ENCODE measurements at places on chromosomes 7 and 10.

- DNase-seq, result no peak
These were observed 297.6 kb upstream of the SP8 start for GRCh38 chr7:21084286-21084685.

GRCh38 chr7:73740771-73741170 is 2.2 kb upstream of the ABHD11 start:
- no peak for DNase-seq

GRCh38 chr10:76251841-76252671 is 820.6 kb downstream of the LRMDA start:
- DNase-seq, result no peak

- no peak for DNase-seq
These were observed 82.1 kb downstream of the SLC37A3 start for GRCh38 chr7:140316165-140316661.

DNA sequence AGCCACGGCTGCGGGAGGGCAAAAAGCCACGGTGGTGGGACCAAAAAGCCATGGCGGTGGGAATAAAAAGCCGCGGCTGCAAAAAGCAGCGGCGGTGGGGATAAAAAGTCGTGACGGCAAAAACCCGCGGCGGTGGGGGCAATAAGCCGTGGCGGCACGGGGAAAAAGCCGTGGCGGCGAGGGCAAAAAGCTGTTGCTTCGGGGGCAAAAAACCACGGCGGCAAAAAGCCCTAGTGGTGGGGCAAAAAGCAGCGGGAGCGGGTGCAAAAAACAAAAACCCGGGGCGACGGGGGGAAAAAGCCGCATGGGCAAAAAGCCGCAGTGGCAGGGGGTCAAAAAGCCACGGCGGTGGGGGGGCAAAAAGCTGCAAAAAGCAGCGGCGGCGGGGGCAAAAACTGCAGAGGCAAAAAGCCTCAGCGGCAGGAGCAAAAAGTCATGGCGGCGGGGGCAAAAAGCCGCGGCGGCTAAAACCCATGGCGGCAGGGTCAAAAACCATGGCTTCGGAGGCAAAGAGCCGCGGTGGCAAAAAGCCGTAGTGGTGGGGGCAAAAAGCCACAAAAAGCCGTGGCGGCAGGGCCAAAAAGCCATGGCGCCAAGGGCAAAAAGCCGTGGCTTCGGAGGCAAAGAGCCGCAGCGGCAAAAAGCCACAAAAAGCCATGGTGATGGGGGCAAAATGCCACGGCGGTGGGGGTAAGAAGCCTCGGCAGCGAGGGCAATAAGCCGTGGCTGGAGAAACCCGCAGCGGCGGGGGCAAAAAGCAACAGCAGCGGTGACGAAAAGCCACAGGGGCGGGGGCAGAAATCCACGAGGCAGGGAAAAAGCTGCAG is 525.8 kb downstream of the ZNF33B start:
- no peak for DNase-seq

GRCh38 chr7:33854801-33855350 is 50.5 kb upstream of the BMPER start:
- no peak for DNase-seq

- no peak for DNase-seq
These were observed 104.7 kb upstream of the FAM20C start for GRCh38 chr7:87671-88070.

DNA sequence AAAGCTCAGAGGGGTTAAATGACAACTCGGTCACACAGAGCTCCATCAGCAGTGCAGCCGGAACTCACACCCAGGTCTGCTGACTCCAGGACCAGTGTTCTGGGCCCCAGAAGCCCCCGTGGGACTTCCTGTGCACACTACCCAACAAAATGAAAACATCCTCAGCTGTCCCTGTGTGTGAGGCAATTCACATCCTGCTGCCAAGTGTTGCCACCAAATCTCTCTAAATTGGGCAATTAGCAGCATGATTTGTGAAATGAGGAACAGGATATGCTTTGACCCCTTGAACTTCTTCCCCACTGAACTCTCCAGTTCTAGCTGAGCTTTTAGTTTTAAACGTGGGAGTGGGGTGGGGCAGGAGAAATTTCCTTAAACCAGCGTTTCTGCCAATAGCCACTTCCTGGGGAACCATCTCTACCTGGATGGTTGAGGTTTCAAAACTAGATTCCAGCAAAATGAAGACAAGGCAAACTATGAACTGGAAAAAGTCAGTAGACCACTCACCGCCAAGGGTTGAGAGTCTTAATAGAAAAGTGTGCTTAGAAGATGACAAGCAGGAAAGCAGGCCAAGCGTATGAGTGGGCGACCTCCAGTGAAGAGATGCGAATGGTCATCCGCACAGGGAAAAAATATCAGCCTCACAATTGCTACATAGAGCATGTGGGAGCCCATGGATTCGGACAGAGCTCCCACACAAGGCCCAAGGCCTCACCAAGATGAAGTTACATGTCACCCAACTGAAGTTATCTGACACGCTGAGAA is 51.9 kb upstream of the CHST15 start:
- peak; percentile 15 for DNase-seq

GRCh38 chr10:34538281-34538829 is 276.7 kb downstream of the PARD3 start:
- no peak for DNase-seq

- DNase-seq, result no peak
These were observed 465.1 kb downstream of the ATRNL1 start for GRCh38 chr10:115558252-115558651.

DNA sequence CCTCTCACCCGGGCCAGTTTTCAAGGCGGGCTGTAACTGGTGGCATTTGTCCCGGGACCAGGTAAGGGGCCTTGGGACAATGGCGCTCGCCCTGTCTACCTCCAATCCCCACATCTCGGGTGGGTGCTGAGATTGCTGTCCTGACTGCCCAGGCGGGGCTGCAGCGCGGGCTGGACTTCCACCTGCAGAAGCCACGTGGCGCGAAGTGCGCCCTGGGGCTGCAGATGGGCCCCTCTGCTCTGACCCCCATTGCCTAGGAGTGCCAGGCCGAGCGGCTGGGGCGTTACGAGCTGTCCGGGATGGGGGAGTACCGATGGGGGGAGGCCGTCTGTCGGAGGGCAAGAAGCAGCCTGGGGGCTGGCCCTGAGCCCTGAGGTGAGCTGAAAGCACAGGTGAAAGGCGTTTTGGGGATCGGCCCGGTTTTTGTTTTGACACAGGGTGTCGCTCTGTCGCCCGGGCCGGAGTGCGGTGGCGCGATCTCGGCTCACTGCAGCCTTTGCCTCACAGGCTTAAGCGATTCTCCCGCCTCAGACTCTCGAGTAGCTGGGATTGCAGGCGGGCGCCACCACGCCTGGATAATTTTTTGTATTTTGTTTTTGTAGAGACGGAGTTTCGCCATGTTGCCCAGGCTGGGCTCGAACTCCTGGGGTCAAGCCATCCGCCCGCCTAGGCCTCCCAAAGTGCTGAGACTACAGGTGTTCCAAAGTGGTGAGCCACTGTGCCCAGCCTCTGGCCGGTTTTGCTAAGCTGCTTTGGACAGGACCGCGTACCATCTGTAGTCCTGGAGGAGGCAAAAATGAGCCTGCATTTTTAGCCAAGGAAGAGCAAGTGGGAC is at the start of gene SFXN2:
TSS of gene SFXN2 (plus strand) at position 16 of the 835 bp plus-strand sequence. CDS start 12,001 bp downstream, outside the sequence.
- DNase-seq, result peak; percentile 37

DNA sequence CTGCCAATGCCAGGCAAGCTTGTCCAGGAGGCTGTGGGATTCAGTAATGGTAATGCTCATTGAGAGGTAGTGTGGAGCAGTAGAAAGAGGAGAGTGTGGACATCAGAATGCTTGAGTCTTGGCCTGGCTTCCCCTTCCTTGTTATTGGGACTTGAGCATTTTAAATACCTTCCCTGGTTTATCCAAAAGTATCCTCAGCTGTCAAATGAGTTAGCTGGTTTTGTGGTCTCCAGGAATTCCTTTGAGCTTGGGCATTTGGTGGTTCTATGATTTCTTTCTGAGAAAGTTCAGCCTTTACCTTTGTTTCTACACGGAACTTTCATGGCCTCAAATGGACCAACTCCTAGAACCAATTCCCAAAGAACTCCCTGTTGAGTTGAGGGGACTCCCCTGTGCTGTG is 264.3 kb downstream of the PTEN start:
- DNase-seq, result no peak

DNA sequence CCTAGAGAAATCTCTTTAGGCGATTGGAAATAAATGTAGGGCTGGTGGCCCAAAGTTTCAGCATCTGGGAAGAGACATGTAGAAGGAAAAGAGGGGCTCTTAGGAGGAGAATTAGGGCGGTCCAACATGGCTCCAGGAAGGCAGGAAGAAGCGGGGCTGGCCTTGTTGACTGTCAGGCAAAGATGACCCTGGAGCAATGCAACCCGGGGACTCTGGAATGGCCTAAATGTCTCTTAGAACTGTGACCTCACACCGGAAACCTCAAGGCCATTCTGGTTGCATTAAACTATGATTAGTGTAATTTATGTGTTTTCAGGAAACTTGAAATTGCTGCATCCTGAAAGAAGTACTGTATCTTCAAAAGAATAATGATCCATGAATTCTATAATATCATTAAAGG is 66.8 kb downstream of the NRP1 start:
- no peak for DNase-seq

- no peak for DNase-seq
These were observed 93.9 kb downstream of the DNAH11 start for GRCh38 chr7:21636694-21637093.

DNA sequence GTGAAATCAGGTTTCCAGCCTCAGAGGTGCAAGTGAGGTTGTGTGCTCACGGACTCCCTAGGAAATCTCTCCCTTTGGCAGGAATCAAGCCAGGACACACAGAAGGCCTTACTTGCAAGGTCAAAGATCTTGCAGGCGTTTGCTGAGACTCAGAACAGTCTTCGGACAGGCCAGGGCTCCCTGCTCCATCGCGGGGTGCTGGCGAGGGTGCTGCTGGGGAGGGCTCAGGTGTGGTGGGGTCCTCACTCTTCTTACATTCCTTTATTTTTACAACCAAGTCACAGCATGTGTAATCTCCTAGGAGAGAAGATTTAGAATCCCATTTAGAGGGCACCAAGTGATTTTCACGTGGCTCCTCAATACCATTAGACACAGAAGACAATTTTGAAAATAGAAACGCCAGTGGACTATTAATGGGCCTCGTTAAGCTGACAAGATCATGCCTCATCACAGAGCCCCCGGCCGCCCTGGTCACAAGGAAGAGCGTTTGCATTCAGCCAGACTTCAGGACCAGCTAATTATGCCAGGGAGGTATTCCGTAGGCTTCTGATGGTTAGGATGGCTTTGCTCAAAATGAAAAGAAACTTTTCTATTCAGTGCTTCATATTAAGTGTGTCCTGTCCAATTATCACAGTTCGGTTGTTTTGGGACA is 73.1 kb upstream of the ADAM12 start:
- DNase-seq, result no peak

- no peak for DNase-seq
These were observed 47.5 kb downstream of the GSDME start for GRCh38 chr7:24709585-24710360.

GRCh38 chr7:100372256-100372655 is 1.0 kb upstream of the PILRA start:
- no peak for DNase-seq

DNA sequence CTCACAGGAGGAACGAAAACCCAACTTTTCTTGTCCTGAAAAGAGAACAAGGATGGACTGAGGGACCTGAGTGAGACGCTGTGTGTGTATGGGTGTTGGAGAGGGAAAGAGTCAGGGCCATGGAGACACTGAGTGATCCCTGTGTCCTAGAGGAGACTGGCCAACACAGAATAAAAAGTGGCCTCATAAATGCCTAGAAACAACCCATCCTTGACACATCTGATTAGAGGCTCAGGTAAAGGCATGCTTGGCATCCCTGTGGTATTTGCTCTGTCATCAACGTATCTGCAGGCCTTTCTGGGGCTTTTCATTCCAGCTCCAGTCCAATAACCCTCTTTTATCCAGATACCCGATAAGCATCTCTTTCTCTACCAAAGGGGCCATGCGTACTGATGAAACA is 86.3 kb downstream of the FGFR2 start:
- no peak for DNase-seq

DNA sequence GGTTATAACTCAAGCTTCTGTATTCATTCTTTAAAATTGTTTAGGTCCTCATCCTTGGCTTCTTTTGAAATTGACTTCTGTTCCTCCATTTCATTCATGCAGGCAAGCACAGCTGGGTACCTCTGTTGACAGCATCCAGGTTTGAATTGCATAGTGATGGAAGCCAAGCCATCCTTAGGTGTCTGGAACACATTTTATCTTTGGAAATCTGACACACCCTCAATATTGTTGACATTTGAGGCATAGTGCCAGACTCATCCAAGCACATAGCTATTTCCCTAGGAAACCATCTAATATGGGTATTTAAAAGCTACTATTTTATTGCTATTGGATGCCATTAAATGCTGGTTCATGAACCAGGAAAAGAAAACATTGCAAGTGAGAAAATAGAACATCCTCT is 142.1 kb upstream of the PTPRZ1 start:
- peak; percentile 81 for DNase-seq

- DNase-seq, result no peak
These were observed 6.0 kb downstream of the CHPF2 start for GRCh38 chr7:151238190-151238810.

DNA sequence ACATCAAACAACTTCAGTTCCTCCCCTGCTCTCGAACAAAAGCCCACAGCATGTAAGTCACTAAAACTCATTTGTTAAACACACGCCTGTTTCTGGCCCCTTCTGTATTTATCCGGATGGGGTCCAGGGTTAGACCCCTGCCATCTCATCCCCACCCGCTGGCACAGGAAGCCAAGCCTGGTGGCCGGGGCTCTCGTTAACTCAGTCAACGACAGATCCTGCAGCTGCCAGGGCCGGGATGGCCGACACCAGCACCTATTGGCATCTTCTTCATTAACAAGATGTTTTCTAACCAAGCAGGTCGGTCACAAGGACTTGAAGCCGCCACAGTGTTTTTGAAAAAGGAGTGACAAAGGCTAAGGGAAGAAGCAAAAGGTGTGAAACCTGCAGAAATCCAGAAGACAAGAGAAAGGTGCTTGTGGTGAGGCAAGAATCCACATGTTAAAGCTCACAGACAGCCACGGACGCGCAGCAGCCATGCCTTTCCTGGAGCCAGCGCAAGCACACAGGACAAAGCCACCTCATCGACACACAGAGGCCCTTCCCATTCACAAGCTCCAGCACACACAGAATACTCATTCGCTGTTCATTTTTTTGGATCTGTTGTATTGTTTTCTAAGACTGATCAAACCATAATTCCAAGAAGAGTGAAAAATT is 202.7 kb downstream of the DIP2C start:
- DNase-seq, result peak; percentile 38

- no peak for DNase-seq
These were observed 177.7 kb downstream of the SH3PXD2A start for GRCh38 chr10:103677486-103678177.

DNA sequence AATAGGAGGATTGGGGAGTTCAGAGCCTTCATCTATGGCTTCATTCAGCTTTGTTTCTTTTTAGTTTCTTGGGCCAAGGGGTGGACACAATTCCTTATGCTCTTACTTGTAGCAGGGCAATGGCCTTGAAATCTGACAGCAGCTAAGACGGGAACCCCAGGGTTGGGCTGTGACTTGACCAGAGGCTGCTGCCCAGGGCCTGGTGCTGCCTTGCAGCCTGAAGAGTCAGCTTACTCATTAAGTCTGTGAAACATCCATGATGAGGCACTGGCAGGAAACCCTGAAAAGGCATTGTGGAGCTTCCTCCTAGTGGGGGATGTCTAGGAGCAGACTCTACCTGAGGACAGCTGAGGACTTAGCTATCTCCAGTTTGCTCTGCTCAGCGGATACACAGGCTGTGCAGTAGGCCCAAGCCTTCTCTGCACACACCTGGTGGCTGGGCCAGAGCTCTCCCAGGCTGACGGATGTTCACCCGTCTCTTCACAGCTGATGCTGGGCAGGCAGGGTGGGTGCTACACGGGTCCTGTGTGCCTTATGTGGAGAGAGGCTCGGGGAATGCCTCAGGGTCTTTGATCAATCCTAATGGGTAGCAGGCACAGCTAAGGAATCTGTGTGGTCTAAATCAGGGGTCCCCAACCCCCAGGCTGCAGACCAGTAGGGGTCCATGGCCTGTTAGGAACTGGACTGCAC is 17.8 kb downstream of the CXCL12 start:
- DNase-seq, result no peak
